ENCODE measurements at places on chromosomes 2 and 18.
A peak's percentile ranks its signal among the peaks of the same experiment; 100 is the strongest.

- no peak for DNase-seq
These were observed 11.2 kb downstream of the CASP10 start for GRCh38 chr2:201194097-201194496.

- no peak for DNase-seq
These were observed 65.8 kb downstream of the PSMG2 start for GRCh38 chr18:12768625-12769024.

DNA sequence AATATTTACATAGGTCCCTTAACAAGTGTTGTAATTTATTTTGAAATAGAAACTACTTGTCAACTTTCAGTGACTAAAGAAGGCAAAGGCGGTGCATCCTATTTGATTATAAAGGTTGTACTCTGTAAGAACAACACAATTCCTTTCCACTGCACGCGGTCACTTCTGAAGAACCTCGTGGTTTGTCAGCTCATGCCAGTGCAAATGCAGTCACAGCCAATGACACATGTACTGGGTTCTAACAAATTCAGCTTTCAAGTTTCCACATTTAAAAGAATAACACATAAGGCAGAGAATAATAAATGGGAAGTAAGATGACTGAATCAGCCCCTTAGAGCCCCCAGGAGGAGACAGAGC is 39.7 kb downstream of the CYB5A start:
- peak; percentile 5 for DNase-seq

DNA sequence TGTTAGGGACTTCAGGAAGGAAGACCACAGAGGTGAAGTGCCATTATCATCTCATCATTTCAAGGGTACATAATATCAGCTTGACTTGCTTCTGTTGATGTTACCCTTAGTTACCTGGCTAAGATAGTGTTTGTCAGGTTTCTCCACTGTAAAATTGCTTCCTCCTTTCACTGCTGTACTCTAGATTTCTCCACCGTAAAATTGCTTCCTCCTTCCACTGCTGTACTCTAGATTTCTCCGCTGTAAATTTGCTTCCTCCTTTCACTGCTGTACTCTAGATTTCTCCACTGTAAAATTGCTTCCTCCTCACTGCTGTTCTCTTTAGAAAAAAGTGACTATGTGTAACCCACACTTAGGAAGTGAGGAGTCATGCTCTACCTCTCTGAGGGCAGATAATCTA is 1460.3 kb downstream of the SUCLG1 start:
- DNase-seq: no peak

GRCh38 chr2:167756446-167756845 is 490.9 kb downstream of the STK39 start:
- DNase-seq: no peak

- DNase-seq: no peak
These were observed 9.7 kb downstream of the CYBRD1 start for GRCh38 chr2:171531836-171532450.

- DNase-seq: no peak
These were observed 682.7 kb upstream of the RAB6C start for GRCh38 chr2:129296806-129297205.

DNA sequence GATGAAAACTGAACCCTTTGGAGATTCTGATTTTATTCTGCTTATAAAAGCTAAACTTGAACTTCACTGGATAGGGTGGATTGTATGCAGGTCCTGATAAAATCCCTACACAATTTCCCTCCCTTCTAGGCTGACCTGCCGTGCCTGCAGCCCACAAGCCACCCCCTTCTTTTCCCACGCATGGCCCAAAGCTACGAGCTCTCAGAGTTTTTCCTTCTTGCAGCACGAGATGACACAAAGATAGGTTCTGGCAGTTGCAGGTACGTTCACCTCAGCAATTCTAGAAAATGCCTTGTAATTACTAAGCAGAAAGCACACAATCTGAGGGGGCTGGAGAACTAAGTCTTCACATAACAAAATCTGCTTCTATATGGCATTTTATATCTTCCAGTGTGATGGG is 110.6 kb upstream of the ATP8B1 start:
- no peak for DNase-seq

DNA sequence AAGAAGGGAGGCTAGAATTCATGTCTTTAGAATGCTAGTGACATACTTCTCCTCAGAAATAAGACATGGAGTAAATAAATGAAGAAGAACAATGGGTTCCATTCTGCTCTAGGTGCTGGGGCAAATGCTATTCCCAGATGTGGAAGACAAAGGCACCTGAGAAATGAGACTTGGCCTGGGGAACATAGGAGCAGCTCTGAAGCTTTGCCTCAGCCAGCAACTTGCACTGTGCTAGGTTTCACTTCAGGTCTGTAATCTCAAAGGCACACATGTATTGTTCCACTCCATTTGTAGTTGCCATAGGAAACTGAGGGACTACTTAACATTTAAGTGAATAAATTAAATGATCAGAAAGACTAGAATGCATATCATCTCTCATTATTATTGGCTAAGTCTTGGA is 538.9 kb upstream of the REG3G start:
- DNase-seq: no peak

GRCh38 chr18:74669136-74669798 is 71.6 kb downstream of the ZNF407 start:
- DNase-seq: no peak

GRCh38 chr2:176140513-176141317 is 10.6 kb upstream of the HOXD4 start:
- DNase-seq: peak; percentile 59

GRCh38 chr18:66729442-66730239 is 125.8 kb upstream of the CDH19 start:
- no peak for DNase-seq

DNA sequence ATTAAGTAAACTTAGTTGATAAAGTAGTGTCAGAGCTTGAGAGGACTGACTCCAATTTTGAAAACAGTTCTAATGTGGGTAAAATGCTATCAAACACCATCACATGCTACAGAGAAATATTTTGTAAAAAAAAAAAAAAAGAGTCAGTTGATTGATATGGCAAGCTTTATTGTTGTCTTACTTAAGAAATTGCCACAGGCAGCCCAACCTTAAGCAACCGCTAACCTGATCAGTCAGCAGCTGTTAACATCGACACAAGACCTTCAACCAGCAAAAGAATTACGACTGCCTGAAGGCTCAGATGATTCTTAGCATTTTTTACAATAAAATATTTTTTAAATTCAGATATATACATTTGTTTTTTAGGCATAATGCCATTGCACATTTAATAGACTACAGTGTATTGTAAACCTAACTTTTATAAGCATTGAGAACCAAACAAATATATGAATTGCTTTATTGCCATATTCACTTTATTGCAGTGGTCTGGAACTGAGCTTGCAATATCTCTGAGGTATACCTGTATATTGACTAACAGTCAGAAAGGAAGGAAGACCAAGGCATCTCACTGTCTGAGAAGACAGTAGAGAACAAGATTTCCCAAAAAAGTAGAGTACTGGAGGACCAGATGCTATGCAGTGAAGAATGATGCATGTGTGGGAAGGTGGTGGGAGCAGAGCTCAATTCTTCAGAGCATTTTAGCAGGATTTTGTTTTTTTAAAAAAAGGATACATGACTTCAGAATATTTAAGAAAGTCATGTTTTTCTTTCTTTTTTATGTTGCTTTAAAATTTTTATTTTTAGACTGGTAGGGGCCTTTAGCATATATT is 973.8 kb upstream of the GYPC start:
- DNase-seq: no peak

DNA sequence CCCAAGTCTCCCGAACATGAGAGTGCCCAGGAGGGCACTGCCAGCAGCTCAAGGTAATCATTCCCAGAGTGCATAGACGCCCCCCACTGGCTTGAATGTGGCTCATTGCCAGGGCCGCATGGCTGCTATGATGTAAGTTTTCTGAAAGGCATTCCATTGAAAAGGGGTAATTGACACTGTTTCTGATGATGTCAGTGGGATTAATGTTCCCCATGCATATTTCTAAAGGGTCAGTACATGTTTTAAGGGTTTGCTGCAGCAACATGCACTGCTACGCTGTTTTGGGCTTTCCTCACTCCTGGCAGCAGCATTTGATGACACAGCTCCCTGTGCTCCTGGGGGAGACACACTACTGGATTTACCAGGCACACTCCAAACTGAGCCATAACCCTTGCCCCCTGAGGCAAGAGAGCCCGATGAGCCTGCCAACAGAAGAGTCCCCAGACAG is 36.7 kb downstream of the KIAA2012 start:
- no peak for DNase-seq

DNA sequence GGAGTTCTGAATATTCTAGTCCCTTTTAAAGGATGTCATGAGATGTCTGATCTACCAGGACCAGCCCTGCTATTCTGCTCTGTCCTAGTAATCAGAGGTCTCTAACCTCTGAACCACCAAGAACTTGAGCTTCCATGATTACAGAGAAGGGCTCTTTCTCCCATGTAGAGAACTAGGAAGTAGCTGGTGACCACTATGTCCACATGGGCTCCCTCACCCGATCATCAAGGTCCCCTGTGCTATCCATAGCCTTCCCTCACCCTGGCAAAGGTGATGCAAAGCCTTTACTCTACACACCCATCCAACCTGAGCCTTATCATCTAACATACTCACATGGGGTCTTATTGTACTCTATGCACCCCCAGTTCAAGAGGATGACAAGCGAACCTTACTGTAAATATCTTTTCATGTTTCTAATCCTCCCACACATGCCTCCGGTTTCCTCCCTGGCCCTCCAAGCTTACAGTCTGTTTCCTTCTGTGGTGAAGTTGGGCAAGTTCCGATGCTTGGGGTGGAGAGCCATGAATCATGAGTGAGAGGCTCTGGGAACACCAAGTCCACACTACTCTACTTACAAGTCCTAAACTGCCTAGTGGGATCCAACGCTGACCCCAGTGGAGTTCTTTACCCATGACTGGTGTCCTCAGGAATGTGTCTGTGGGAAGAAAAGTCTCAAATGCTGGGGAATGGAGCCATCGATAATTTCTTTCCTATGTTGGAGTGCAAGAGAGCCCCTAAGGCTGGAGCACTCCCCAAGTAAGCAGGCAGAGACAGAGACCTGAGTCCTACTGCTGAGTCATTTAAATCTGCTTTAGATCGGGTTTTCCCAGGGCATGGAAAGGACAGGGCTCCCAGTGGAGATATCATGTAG is 73.3 kb upstream of the KLF7 start:
- DNase-seq: no peak

GRCh38 chr2:144183727-144184126 is 336.2 kb downstream of the ZEB2 start:
- DNase-seq: peak; percentile 51

GRCh38 chr2:127574656-127575055 is 39.2 kb downstream of the MYO7B start:
- DNase-seq: no peak

- DNase-seq: no peak
These were observed 290.5 kb upstream of the KYNU start for GRCh38 chr2:142586693-142587580.

DNA sequence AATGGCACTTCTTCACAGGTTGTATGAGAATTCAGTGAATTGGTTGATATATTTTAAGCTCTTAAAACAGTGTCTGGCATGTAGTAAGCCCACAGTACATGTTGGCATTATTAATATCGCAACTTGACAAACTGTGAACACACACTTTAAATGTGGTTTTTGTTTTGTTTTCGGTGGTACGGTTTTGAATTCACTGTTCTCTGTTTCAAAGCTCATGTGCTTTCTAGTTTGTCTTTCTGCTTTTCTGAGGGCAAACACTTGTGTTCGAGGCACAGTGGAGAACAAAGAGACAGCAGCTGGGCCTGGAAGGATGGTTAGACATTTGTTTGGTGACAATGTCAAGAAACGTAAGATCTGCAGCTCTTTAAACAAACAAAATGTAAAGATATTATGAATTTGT is 276.5 kb upstream of the MC4R start:
- DNase-seq: no peak

GRCh38 chr2:10325278-10326145 is 22.8 kb downstream of the HPCAL1 start:
- DNase-seq: no peak

DNA sequence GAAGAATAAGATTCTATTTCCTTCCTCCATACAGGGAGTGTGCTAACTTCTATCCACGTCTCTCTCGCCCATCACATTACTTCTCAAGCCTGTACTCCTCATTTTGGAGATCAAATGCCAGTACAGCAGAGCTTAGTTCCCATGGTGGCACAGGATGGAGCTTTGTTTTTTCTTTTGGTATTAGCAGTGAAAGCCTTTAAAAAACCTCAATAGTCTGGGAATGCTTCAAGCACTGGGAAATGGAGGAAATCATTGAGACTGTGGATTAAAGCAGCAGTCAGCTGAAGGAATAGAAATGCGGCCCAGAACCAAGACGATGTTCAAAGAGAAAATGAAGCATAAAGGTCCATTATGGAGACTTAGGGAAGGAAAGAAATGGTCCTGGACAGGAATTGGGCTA is 102.3 kb downstream of the NRXN1 start:
- DNase-seq: no peak

DNA sequence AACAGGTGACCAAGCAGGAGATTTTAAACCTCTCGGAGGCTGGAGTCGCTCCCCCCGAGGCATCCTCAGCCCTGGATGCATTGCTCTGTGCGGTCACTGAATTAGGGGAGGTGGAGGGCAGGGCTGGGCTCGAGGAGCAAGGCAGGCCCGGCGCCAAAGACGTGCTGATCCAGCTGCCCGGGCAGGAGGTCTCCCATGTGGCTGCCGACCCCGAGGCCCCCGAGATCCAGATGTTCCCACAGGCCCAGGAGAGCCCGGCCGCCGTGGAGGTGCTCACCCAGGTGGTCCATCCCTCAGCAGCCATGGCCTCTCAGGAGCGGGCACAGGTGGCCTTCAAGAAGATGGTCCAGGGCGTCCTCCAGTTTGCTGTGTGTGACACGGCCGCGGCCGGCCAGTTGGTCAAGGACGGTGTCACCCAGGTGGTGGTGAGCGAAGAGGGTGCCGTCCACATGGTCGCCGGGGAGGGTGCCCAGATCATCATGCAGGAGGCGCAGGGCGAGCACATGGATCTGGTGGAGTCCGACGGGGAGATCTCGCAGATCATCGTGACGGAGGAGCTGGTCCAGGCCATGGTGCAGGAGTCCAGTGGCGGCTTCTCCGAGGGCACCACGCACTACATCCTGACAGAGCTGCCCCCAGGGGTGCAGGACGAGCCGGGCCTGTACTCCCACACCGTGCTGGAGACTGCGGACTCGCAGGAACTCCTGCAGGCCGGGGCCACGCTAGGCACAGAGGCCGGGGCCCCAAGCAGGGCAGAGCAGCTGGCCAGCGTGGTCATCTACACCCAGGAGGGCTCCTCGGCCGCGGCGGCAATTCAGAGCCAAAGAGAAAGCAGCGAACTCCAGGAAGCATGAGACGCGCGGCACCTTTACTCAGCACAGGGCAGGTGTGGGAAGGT is 145.1 kb downstream of the PTGR3 start:
- no peak for DNase-seq

DNA sequence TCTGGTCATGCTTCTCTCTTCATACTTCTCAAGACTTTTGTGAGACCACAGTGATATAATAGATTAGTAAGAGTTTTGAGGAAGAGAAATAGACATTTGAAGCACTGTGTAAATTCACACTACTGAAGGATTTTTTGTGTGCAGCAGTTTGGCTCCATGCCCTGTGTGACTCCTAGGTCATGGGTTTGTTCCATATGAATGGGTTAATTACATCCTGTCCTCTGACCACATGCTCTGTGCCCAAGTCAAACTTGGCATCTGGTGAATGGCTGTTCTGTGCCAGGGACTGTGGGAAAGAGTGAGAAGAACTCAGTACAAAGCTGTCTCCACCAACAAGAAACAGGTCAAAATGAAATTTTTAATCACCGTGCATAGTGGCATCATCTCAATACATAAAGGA is 304.0 kb downstream of the LNPK start:
- no peak for DNase-seq

All from stimulated activated CD8-positive, alpha-beta memory T cell treated with anti-CD3 and anti-CD28 coated beads, Interleukin-2, amount 100 ng/mL, for 48 hours (primary cell).